ENCODE measurements at places on chromosomes 2 and 18.

DNA sequence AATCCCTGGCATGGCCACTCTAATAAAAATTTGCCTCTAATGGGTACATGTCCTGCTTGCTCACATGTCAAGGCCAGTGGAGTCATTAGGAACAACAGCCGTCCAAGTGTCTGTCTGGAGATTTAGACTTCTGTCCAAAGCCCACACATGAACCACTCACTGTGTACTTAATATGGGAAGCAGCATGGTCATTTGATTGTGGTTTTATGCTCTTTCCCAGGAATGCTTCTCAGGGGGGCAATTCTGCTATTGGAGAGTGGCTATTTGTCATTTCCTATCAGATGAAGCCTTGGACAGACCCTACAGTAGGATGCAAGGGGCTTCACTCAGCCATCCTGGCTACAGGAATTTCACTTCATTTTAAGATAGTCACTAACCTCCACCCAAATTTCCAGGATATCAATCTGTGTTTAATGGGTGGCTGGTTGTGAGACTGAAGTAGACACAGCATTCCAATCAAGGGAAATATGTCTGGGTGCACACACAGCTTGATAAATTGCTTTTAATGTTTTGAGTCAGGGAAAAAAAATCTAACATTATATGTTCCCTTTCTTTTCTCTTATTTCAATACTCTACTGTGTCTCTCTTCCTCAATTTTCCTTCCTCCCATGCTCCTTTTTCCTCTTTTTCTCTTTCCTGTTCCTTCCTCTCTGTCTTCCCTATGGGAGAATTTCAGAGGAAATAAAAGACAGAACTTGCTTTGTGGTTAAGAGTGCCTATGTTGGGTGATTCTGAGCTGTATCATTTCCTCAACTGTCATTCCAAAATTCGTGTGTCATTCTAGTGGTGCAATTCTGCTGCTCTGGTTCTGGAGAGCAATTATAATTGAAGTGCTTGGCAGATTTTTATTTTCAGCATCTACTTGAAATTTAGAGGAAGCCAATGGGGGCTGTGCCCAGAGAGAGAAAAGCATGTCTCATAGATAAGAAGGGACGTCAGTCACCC is 320.1 kb downstream of the OSR1 start:
- no peak for DNase-seq

- no peak for DNase-seq
Observed at GRCh38 chr18:39773646-39774045, 2181.4 kb upstream of the PIK3C3 start.

DNA sequence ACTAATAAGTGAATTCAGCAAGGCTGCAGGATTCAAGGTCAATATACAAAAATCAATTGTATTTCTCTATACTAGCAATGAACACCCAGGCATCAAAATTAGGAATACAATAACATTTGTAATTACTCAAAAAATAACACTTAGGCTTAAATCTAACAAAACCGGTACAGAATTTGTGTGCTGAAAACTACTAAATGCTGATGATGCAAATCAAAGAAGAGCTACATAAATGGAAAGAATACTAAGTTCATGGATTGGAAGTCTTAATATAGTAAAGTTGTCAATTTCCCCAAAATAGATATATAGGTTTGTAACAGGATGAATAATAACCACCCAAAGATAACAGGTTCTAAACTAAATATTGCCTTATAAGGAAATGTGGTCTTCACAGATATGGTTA is 286.5 kb downstream of the ALK start:
- DNase-seq, result no peak

DNA sequence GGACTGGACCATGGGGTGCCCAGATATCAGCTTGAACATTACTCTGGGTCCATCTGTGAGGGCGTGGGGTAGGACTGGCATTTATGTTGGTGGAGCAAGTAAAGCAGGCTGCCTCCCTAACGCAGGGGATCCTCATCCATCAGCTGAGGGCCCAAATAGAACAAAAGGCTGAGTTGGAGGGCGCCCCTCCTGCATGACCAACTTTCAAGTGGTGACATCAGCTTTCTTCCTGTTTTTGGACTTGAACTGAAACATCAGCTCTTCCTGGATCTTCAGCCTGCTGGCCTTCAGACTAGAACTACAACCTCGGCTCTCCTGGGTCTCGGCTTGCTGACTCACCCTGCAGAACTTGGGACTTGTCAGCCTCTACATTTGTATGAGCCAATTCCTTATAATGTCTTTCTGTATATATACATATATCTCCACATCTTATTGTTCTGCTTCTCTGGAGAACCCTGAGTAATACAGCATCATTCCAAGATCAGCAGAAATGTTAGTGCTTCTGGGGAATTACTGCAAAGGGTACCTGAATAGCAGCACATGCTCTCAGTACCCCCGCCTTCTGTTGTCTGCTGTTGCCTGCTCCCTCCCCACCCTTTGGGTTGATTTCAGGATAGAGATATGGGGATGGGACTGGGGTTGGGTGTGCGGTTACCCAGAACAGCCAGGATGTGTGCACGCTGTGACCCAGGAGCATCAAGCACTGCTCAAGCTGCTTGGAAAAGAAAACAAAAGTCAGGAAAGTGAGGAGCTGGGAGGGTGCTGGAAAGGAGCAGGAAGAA is 20.0 kb downstream of the TMEM127 start:
- no peak for DNase-seq

DNA sequence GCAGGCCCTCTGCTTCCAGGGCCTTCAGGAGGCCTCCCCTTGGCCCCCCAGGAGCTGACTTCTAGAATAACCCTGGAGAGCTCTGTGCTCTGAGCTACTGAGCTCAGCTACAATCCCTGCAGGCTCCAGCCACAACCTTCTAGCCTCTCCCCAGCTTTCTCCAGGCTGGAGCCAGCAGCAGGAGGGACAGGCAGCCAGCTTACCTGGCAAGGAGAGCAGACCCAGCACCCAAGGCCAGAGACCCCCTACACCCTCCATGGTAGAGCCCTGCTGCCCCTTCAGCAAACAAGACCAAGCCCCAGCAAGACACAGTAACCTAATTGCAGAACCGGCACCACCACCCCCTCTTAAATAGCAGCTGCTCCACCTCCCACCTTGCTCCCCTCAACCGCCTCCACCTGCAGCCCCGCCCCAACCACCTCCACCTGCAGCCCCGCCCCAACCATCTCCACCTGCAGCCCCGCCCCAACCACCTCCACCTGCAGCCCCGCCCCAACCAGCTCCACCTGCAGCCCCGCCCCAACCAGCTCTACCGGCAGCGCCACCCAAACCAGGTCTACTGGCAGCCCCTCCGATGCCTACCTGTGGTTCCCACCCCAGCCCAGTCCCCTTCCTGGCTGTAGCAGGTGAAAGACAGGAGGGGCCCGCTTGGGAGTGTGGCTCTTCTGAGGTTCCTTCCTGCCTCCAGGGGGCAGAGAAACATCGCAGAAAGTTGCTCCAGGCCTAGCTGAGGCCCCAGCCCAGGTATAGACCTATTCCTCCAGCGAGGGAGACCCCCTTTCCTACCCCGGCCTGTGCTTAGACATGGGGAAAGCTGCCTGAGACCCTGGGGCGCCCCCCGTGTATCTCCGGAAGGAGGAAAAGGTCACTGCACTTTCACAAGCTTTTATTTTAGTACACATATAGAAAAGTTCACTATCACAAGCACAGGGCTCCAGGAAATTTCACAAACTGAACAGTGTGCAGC is at the start of gene ASTL:
Gene ASTL (minus strand): TSS at position 324 of the 967 bp plus-strand sequence. CDS start 66 bp downstream, at position 258.
- peak; percentile 37 for DNase-seq

GRCh38 chr2:197092431-197092830 is 165.9 kb upstream of the PGAP1 start:
- DNase-seq, result no peak

- DNase-seq, result no peak
Observed at GRCh38 chr2:37300146-37300545, 24.5 kb downstream of the PRKD3 start.

- no peak for DNase-seq
Observed at GRCh38 chr2:54107903-54108615, 7.4 kb upstream of the ACYP2 start.

GRCh38 chr2:65129286-65129825 is 550 bp downstream of the RAB1A start:
- peak; percentile 1 for DNase-seq

GRCh38 chr18:74806700-74807416 is 209.2 kb downstream of the ZNF407 start:
- DNase-seq, result no peak

DNA sequence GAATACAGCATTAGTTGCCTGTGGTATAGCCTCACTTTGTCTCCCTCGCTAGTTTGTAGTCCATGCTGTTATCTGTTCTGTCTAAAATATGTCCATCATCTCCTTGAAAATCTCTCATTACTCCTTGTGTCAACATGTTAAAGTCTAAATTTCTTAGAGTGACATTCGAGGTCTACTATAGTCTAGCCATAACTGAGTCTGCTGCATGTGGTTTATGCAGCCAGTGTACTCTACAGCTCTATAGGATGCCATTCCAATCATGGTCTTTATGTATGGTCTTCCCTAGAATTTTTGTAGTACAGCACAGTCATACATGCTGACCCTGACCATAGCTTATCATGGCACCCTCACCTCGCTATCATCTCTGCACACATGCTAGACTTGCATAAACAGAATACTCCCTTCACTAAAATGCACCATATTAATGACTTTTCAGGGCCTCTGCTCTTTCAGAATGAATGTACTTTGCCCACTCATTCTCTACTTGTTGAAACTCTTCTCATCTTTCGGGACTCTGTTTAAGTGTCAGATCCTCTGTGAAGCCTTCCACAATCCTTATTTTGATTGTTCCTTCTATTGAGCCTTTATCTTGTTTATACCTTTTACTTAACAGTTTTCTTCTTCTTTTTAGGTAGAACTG is 12.8 kb downstream of the TANK start:
- DNase-seq, result no peak

DNA sequence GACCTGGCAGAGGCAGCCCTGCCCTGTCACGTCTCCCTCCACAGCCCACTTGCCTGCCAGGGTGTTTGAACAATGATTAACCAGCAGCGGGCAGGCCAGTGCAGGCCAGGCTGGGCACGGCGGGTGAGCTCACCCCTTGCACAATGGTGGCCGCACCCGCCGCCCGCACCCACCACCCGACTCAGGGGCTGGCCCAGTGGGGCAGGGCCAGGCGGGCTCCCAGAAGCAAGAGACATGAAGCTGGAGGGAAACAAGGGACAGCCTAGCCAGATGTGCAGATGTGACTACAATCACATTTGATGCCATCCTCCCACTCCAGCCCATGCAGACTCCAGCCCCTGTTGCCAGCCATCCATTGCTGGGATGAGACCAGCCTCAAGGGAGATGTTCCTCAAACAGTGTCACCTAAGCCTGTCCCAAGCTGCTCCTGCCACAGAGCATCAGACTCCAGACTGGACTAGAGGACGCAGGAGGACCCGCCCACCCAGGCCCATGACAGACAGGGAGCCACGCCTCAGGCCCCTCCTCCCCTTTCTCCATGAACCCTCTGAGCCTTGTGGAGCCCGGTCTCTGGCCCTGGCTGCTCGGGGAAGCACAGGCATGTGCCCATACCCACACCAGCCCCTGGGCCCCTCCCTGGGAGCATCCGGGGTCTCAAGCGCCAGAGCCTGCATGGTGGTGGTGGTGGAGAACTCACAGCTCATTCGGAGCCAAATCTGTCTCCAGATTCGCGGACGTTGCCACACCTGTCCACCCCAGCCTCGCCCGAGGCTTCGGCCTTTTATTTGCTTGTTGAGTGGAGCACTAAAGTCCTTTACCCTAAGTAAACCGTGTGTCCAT is 45.0 kb downstream of the SDC1 start:
- no peak for DNase-seq

DNA sequence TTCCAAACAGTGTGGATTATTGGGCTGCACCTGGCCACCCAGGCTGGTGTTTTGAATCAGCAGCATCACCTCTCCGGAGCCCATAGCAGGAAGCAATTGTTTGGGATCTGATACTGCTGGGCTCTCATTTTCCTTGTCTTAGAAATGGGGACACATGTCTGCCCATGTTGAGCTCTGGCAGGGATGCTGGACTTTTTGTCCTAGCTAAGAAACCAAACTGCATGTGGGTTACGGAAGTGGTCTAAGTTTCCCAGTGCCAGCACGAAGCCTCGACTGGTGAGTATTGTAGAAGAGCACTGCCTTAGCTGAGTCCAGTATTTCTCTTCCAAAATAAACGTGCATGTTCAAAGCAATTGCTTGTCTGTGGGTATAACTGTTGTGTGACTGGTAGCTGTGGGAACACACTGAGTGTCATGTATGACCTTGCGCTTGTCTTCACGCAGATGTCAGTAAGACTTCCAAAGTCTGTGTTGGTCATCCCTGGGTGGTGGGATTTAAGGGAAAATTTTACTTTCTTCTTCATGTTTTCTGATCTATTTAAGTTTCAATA is 43.6 kb downstream of the SH3RF3 start:
- DNase-seq, result no peak

GRCh38 chr2:71706121-71706520 is 252.8 kb downstream of the DYSF start:
- no peak for DNase-seq

- DNase-seq, result no peak
Observed at GRCh38 chr2:23420840-23421476, 36.0 kb downstream of the KLHL29 start.

DNA sequence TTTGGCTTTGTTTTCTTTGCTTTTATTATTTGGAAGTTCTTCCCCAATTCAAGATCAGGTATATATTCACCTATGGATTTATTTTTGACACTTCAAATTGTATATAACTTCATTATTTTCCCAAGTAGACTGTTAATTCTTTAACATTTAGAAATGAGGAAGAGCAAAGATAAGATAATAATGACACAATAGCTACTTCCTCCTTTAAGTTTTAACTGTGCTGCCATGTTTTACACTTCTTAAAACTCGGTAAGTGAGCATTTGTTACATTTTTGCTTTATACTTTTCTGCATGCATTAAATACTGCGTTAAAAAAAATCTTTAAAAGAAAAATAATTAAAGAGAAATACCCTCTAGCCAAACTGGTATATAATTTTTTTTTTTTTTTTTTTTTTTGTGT is 32.5 kb downstream of the SLC66A3 start:
- no peak for DNase-seq

DNA sequence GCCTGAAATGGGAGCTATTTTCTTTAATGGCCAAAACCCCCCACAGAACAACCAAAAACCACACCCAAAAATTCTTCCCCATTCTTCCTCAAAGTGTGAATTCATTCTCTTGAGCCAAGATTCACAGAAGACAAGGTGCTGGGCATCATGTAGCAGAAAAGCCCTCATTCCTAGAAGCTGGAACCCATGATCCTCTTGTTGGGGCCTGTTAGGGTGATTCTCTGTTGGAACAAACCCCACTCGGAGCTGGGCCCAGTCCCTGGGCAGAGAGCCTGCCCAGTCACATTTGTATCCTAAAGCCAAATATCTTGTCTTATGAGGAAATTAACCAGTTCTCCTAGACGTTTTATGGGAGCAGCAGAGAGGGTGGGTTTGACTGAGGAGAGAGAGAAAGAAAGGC is 22.8 kb upstream of the VPS4B start:
- no peak for DNase-seq

GRCh38 chr2:197268786-197269584 is 41.6 kb downstream of the ANKRD44 start:
- no peak for DNase-seq

Measured in activated naive CD8-positive, alpha-beta T cell treated with anti-CD3 and anti-CD28 coated beads, Interleukin-2, amount 50 U/mL, for 16 hours (primary cell).